ENCODE measurements at places on chromosomes 6 and 20. TPM values are rescaled to one million over a fixed set of nuclear protein-coding genes. Genes with fewer than 3 reads are reported as not detected.

GRCh38 chr20:38224531-38224930 lies 36.0 kb downstream of the KIAA1755 start:
- no peaks in the 10 kb centered on the region for H3K4me1 ChIP-seq
- no peak overlapping the region for H3K4me3 ChIP-seq
- H3K27me3 ChIP-seq = no peaks in the 10 kb centered on the region

GRCh38 chr20:60921022-60921622 lies 330.9 kb upstream of the CDH4 start:
- H3K4me3 ChIP-seq = no peak overlapping the region
- DNase-seq = peak; percentile 59
- no peaks in the 10 kb centered on the region for H3K36me3 ChIP-seq
- H3K27ac ChIP-seq = no peak overlapping the region

The QKI gene
- 62.0 TPM for polyA plus RNA-seq

The PKHD1 gene
- polyA plus RNA-seq = under 0.01 TPM

DNA sequence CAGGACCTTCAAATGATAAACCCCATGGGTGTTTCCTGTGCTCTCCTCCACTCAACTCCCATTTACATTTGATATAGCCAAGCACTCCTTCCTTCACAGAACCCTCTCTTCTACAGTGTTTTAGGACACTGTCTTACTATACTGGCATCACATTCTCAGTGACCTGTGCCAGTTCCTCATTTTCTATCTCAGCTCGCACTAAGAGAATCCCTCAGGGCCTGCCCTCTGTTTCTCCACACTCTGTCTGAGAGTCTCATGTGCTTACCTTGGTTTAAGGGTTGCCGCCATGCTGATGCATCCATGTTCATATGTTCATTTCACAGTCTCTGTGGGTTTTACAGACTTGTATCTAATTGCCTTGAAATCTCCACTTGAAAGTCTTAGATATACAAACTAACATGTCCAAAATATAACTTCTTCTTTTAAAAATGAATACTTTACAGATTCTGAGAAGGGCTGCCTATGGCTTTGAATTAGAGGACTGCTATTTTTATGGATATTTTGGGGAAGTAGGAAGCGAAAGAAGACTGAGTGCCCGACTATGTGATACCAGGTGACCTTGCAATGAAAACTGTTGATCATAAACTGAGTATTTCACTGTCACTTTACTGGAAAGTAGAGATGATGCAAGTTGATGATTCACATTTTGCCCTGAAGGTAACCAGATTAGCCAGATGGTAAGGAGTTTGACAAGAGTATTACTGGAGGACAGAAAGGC lies 153.1 kb upstream of the SIM1 start:
- no peaks in the 10 kb centered on the region for H3K4me1 ChIP-seq
- no peak for DNase-seq
- no peaks in the 10 kb centered on the region for H3K27me3 ChIP-seq
- H3K4me3 ChIP-seq = no peak overlapping the region
- no peaks in the 10 kb centered on the region for H3K36me3 ChIP-seq

The PAK5 gene
- polyA plus RNA-seq = 0.01 TPM

- H3K36me3 ChIP-seq = no peaks in the 10 kb centered on the region
- H3K27me3 ChIP-seq = no peaks in the 10 kb centered on the region
- no peak overlapping the region for H3K27ac ChIP-seq
- no peaks in the 10 kb centered on the region for H3K4me1 ChIP-seq
- no peak overlapping the region for H3K4me3 ChIP-seq
Measured at GRCh38 chr6:155091756-155092155, 96.6 kb downstream of the TIAM2 start.

DNA sequence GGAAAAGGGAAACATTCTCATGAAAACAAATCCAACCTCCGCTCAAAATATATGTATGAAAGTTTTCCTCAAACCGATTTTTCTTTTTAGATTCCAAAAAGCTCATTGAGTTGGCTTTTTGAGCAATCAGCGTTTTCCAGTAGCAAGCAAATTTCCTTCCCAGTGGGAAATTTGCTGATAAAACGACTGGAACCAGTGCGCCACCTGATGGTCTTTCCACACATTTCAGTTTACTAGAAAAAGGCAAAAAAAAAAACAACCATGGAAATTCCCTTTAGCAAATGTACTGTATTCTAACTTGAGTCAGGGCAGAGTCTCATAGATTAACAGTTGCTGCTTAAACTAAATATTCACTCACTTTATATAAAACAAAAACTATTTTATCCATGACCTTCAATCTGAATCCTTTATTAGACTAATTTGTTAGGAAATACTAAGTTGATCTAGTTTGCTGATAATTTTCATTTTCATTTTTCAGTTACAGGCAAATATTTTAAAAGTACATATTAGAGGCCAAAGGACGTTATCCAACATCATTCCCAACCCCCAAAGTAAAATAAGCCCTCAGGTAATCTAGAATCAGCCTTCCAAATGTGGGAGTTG lies 271.5 kb downstream of the FOXA2 start:
- H3K36me3 ChIP-seq = no peaks in the 10 kb centered on the region
- no peak overlapping the region for H3K27ac ChIP-seq
- H3K4me3 ChIP-seq = no peak overlapping the region
- H3K4me1 ChIP-seq = no peaks in the 10 kb centered on the region
- no peak for DNase-seq

GRCh38 chr6:6494677-6495076 lies 93.8 kb upstream of the LY86 start:
- no peak overlapping the region for H3K27ac ChIP-seq
- H3K4me3 ChIP-seq = no peak overlapping the region
- peak; percentile 64 for DNase-seq
- H3K36me3 ChIP-seq = no peaks in the 10 kb centered on the region
- no peaks in the 10 kb centered on the region for H3K4me1 ChIP-seq

DNA sequence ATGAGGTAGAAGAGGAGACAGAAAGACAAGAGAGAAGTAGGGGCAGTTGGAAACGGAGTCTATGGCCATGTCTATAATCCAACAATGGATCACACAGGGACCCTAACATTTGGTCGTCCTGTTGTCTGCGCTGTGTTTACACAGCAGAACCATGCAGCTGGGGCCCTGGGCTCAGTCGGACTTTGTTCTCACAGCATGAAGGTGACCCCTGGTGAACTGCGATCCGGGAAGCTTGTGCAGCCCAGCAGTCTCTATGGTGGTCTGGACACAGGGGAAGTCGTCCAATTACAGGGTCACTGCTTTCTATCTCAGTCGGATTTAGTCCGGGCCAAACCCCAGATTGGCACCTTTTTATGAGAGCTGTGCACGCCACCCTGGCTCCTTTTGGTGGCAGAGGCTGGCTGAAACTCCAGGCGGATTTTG lies 153.6 kb downstream of the FOXA2 start:
- no peak overlapping the region for H3K27ac ChIP-seq
- H3K36me3 ChIP-seq = no peaks in the 10 kb centered on the region
- H3K4me3 ChIP-seq = no peak overlapping the region
- H3K4me1 ChIP-seq = no peaks in the 10 kb centered on the region
- no peak for DNase-seq

DNA sequence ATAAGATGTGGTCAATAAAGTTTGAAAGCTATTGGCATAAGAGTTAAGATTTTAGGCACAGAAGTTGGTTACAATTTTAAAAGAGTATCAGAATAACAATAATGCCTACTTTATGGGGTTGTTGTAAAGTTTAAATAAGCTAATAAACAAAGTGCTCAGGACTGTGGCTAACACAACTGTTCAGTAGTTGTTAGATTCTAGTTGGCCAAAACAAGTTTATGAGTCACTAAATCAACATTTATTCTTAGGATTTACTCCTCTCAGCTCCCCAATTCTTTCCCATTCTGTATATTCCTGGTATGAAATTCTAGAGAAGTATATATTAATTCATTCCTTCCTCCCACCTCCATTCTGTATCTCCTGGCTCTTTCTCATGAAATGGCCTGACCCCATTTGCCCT lies 14.5 kb downstream of the RMND1 start:
- no peaks in the 10 kb centered on the region for H3K27me3 ChIP-seq
- no peak for DNase-seq
- H3K4me1 ChIP-seq = peaks cover 9% of the 10 kb centered on the region
- no peak overlapping the region for H3K4me3 ChIP-seq
- H3K36me3 ChIP-seq = peaks cover 13% of the 10 kb centered on the region
- H3K27ac ChIP-seq = no peak overlapping the region

DNA sequence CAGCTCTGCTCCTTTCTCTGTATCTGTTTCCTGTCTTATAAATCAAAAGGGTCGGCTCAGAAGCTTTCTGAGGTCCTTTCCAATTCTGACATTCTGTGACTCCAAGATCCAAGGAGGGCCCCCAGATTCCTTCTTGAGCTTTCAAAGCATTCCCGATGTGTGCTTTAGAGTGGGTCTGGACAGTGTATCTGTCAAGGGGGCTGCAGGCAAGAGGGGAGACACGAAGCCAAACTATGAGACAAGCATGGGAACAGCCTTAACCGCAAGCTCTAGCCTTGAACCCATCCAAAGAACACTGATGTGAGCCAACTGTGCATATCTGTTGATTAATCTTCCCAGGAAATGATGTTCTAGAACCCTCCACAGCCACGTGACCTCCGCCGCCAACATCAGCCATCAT lies 73.8 kb downstream of the TSHZ2 start:
- H3K4me3 ChIP-seq = no peak overlapping the region
- H3K36me3 ChIP-seq = no peaks in the 10 kb centered on the region
- DNase-seq = no peak
- no peaks in the 10 kb centered on the region for H3K4me1 ChIP-seq

GRCh38 chr6:149130508-149130907 lies 187.0 kb upstream of the TAB2 start:
- H3K36me3 ChIP-seq = no peaks in the 10 kb centered on the region
- H3K4me1 ChIP-seq = no peaks in the 10 kb centered on the region
- no peak for DNase-seq
- no peaks in the 10 kb centered on the region for H3K27me3 ChIP-seq
- H3K27ac ChIP-seq = no peak overlapping the region

DNA sequence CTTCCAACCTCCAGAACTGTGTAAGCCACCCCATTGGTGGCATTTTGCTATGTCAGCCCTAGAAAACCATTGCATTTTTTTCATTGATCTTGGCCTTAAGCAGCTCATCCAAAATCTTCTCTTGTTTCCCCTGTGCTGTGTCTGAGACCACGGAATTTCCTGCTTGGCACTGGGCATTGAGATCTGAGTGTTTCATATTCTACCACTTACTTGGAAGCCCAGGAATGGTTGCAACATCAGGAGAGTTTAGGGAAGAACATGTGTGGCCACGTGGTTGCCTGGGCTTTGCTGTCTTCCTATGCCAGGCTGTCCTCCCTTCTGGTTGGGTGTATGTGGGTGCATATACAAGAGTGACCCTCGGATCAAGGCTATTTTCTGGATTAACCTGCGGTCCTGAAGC lies 139.3 kb upstream of the PMEPA1 start:
- no peaks in the 10 kb centered on the region for H3K27me3 ChIP-seq
- no peak for DNase-seq
- no peaks in the 10 kb centered on the region for H3K4me1 ChIP-seq
- H3K27ac ChIP-seq = no peak overlapping the region
- no peak overlapping the region for H3K4me3 ChIP-seq
- H3K36me3 ChIP-seq = no peaks in the 10 kb centered on the region

DNA sequence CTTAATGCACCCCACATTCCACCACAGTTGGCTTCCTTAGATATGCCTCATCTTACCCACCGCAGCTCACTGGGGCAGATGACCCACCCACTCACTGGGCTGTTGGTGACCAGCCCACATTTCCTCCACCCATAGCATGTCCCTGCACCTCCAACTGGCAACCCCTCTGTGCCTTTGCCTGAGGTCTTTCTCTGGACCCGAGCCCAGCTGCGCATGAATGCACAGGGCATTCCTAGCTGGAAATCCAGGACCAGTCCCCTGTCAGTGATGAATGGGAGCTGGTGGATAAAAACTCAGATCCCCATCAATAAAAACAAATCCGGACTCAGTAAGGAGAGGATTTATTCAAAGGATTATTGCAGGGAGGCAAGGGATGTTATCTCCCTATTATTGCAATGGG lies 75.0 kb downstream of the ISM1 start:
- no peaks in the 10 kb centered on the region for H3K4me1 ChIP-seq
- no peak overlapping the region for H3K27ac ChIP-seq
- H3K4me3 ChIP-seq = no peak overlapping the region
- no peak for DNase-seq

The EYA2 gene
- 3.0 TPM for polyA plus RNA-seq

- DNase-seq = no peak
- no peaks in the 10 kb centered on the region for H3K27me3 ChIP-seq
- H3K4me1 ChIP-seq = peaks cover 13% of the 10 kb centered on the region
- no peak overlapping the region for H3K27ac ChIP-seq
- H3K4me3 ChIP-seq = no peak overlapping the region
Measured at GRCh38 chr6:157126183-157127098, 196.9 kb downstream of the TMEM242 start.

DNA sequence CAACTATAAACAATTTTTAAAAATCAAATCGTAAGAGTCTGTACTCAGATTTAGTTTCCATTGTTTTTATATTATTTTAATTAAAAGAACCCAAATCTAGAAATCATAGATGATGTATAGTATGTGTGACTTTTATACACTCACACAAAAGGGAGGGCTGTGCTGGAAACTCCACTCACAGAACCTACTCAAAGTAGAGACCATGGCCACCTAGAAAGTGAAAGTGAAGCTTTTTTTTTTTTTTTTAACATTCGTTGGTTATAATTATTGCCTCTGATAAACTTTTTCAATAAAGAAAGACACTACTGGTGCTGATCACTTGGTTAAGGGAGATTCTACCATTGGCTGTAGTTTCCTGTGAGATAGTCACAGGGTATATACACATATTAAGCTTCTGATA lies 37.9 kb upstream of the PRL start:
- no peak overlapping the region for H3K27ac ChIP-seq
- no peak overlapping the region for H3K4me3 ChIP-seq
- H3K27me3 ChIP-seq = no peaks in the 10 kb centered on the region
- no peaks in the 10 kb centered on the region for H3K4me1 ChIP-seq
- H3K36me3 ChIP-seq = no peaks in the 10 kb centered on the region
- no peak for DNase-seq

DNA sequence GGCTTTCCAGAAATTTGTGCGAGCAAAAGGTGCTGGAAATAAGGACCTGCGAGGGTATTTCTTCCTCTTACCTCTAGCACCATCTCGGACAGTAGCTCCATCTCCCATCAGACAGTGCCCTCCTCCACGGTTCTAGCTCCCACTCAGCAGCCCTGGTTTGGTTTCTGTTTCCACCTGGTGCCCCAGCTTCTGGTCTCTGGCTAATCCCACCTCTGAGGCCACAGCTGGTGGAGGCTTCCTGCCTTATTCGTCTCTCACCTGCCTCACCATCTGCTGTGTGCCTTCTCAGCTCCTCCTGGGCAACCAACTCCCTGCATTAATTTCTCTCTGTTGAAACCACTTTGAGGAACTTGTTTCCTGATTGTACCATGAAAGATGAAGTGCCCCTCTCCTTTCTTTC lies 162.4 kb upstream of the CDYL start:
- H3K4me1 ChIP-seq = peaks cover 13% of the 10 kb centered on the region
- no peak for DNase-seq
- no peaks in the 10 kb centered on the region for H3K36me3 ChIP-seq
- no peak overlapping the region for H3K4me3 ChIP-seq
- H3K27me3 ChIP-seq = no peaks in the 10 kb centered on the region

The MYCT1 gene
- polyA plus RNA-seq = 7.3 TPM
